ENCODE measurements at places on chromosomes 2 and 18. TPM values are rescaled to one million over a fixed set of nuclear protein-coding genes. Genes with fewer than 3 reads are reported as not detected.

- peak; percentile 92 for DNase-seq
Observed at GRCh38 chr2:42547014-42547413, 21.4 kb upstream of the MTA3 start.

DNA sequence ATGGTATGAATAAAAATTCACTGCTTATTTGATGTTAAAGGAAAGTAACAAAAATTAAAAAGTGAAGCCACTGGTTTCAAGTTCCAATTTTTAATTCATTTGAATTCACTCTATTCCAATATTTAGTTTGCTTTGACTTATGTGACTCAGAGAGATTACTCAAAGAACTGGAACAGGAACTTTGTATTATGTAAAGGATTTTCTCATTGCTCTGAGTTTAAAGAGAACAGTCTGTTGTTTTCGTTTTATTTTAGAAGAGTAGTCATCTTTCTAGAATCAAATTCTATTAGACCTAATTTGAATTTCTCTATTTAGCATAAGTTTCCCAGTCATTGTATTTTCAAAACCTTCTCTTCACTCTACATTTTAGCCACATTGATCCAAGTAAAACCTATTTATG, 300.1 kb upstream of the SLC8A1 start:
- DNase-seq: no peak

DNA sequence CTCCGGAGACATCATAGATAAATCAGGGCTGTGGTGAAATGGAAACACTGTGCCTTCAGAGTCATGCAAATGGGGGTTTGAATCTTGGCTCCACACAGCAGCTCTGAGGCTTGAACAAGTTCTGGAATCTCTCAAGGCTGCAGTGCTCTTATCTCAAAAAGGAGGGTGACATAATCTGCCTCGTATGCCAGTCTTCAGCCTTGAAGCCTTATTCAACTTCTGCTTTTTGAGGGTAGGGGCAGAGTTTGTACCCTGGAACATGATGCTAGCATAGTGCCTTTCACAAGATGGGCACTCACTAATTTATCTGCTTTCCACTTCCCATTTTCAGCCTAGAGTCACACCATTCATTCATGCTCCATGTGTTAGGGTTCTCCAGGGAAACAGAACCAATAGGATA, 42.3 kb downstream of the GATA6 start:
- DNase-seq: no peak

DNA sequence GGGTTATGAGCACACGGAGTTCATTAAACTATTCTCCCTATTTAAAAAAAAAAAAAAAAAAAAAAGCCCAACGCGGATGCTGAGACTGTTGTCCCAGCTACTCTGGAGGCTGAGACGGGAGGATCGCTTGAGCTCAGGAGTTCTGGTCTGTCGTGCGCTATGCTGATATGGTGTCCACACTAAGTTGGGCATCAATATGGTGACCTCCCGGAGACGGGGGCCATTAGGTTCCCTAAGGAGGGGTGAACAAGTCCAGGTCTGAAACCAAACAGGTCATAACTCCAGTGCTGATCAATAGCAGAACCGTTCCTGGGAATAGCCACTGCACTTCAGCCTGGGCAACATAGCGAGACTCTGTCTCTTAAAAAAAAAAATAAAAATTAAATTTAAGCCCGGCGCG, 12.9 kb upstream of the ANKRD53 start:
- no peak for DNase-seq

DNA sequence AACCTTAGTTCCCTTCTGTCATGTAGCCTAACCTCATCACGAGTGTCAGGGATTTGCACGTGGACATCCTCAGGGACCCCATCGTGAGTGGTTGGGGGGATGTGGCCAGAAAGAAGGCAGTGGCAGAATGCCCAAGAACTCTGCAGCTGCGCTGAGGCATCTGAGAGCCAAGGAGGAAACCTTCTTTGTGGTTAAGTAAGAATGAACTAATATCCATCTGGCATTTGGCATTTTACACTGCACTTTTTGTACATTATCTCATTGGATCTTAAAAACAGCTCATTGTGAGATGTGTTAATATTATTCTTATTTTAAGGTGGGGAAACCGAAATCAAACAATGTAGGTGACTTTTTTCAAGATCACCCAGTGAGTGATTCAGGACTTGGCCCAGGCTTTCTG, 32.6 kb upstream of the APCDD1 start:
- DNase-seq: no peak

DNA sequence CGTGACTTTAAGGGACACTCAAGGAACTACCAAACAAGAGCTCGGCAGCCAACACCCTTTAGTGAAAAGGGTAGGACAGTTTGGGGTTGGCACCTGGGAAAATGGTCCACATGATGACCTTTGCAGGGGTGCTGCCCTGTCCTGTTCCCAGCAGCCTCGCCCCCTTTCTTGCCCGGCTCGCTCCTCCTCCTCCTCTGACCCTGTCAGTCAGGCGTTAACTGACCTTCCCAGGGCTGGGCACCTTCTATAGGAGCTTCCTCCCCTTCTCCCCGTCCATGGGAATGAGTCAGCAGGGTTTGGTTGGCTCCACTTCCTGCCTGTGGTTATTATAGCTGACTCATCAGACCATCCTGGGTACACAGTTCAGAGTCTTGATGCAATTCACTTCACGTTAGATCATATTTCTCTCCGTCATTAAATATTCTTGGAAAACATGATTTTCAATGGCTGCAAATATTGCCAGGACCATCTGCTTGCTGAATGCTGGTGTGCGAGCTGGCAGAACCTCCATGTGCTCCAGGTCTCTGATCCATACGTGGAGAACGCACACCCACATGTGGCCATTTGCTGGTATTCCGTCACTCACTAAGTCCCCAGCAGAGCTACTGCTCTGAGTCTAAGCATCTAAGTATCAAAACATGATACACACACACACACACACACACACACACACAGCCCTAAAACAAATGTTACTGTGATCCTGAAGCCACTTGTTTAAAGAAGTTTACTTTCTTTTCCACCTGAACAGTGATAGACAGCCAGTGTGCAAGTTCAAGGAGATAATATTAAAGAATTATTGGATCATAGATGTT, 185.0 kb downstream of the ANAPC1 start:
- peak; percentile 83 for DNase-seq

- no peak for DNase-seq
Observed at GRCh38 chr2:16058256-16058655, 117.9 kb downstream of the MYCN start.

The TNFRSF11A gene
- total RNA-seq: not detected

The REG3A gene
- total RNA-seq: not detected

The NOSTRIN gene
- total RNA-seq: not detected

The NEMP2 gene
- total RNA-seq: 21.6 TPM
